ENCODE measurements at places on chromosomes 5 and 9. TPM values are rescaled to one million over a fixed set of nuclear protein-coding genes. Genes with fewer than 3 reads are reported as not detected.

The PCDHGA6 gene
- 8.1 TPM for polyA plus RNA-seq

The ADAMTS13 gene
- polyA plus RNA-seq, result 10.9 TPM

The FBXL17 gene
- polyA plus RNA-seq, result 32.5 TPM

The DHFR gene
- 96.1 TPM for polyA plus RNA-seq

The SLC12A7 gene
- 38.3 TPM for polyA plus RNA-seq

The TSLP gene
- 0.10 TPM for polyA plus RNA-seq

GRCh38 chr5:98121036-98121936 lies 652.2 kb upstream of the RGMB start:
- DNase-seq, result no peak

DNA sequence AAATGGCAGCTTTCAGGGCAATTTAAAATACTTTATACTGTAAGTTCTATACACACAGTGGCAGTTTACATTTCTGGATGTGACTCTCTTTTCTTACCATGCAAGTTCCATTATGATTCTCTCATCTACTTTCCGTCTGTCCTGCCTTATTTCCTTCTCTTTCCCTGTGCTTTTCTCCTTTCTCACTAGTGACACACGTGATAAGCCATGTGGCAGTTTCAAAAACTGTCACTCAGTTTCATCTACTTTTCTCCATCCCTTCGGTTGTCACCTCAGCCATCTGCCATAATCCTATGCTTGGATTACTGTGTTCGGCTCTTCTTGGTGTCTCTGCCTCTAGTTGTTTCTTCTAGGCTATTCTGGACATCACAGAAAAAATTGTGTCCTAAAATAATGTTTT lies 46.8 kb upstream of the ATG10 start:
- DNase-seq, result no peak

DNA sequence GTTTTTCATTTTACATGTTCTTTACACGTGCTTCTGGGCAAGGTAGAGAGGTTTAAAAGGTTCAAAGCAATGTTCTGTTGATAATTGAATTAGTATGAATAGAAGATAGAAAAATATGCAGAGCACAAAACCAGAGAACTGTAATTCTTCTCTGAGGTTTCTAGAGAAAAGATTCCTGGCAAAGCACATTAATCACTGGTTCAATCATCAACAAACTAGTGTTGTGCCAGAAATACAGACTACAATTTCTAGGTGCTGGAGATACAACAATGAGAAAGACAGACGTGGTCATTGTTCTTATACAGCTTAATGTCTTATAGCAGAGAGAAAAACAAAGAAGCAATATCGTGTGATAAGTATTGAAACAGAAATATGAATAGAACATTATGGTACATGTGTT lies 25.5 kb downstream of the MEGF9 start:
- DNase-seq, result no peak

- DNase-seq, result peak; percentile 51
Measured at GRCh38 chr9:91948101-91948596, 1.9 kb downstream of the ROR2 start.

DNA sequence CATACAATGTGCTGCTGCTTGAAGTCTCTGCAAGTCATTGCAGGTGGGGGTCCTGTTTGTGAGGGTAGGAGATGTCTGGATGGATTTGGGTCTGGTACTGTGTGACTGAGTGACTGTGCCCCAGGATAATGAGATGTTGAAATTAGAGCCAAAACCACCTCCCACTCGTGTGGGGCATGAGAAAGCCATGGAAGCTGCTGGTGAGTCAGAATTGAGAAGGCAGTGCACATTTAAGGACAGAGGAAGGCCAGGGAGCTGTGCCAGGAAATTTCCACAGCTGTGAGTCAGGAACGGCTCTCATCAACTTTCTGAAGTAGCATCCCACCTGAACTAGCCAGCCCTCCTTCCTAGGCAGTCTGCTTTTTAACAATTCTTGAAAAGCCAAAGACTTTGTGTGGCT lies 229.8 kb downstream of the DRD1 start:
- no peak for DNase-seq

The FIBCD1 gene
- polyA plus RNA-seq, result 0.08 TPM

DNA sequence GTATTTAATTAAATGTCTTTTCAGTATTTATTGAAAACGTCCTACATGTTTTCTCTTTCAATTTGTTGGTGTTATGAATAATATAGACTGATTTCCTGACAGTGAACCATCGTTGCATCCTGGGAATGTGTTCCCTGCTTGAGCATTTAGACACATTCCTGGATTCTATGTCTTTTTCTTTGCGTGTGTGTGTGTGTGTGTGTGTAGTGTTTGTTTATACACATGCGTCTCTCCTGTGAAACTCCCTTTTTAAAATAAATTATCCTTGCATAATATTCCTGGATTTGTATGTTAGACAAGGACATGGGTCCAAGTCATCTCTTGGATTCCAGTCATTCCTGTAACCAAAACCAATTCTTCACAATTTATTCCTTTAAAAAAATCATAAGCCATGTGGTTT lies 153.4 kb downstream of the HSPA4 start:
- no peak for DNase-seq

- DNase-seq, result no peak
Measured at GRCh38 chr5:31934156-31934555, 240.0 kb downstream of the GOLPH3 start.

- DNase-seq, result no peak
Measured at GRCh38 chr5:168699002-168699401, 119.8 kb upstream of the PANK3 start.

The CCNJL gene
- 8.2 TPM for polyA plus RNA-seq

GRCh38 chr5:10474521-10475075 lies 32.9 kb downstream of the ROPN1L start:
- no peak for DNase-seq

DNA sequence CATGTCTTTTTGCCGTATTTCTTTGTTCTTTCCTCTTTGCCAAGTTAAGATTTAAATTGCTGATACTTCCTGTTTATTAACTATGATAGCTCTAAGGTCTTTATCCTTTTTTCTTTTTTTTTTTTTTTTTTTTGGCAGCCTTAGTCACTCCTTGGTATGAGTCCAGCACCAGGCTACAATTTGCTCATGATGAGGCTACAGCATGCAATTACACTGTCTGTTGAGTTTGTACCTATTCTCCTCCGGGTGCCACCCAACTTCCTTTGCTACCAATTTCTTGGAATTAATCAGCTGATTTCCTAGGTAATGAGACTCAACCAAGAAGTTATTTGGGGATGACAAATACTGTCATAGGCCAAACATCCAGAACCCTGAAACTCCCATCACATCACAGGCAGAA lies 25.5 kb downstream of the ACTL7B start:
- no peak for DNase-seq

- no peak for DNase-seq
Measured at GRCh38 chr5:68419637-68420452, 204.3 kb downstream of the PIK3R1 start.

DNA sequence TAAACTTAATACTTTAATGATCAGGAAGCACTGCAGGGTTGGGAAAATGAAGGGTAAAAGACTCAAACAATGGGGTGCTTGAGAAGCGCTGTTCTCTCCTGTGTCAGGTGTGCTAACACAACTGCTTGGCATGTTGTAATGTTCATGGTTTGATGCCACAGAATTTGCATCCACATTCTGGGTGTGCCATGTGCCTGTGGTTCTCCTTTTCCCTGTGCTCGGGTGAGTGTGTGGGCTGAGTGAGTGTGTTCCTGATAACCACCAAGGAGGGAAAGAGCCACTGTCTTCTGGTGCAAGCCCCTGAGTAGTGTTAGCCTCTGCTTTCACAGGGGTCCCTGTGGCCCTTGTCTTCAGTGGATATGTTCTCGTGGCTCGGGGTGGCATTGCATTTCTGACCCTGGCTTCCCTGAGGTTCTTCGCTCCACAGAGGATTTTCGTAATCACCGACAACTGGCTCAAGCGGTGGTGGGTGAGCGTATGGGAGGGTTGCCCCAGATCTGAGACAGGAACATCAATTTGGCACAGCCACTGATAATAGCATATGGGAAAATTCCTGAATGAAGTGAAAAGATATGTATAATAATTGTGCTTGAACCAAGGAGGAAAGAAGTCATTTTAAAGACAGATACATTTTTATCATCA lies 102.0 kb downstream of the MVB12B start:
- no peak for DNase-seq

- DNase-seq, result no peak
Measured at GRCh38 chr9:129669141-129669718, 3.8 kb downstream of the PRRX2 start.

GRCh38 chr9:125119643-125120286 lies 23.6 kb downstream of the SCAI start:
- DNase-seq, result no peak

DNA sequence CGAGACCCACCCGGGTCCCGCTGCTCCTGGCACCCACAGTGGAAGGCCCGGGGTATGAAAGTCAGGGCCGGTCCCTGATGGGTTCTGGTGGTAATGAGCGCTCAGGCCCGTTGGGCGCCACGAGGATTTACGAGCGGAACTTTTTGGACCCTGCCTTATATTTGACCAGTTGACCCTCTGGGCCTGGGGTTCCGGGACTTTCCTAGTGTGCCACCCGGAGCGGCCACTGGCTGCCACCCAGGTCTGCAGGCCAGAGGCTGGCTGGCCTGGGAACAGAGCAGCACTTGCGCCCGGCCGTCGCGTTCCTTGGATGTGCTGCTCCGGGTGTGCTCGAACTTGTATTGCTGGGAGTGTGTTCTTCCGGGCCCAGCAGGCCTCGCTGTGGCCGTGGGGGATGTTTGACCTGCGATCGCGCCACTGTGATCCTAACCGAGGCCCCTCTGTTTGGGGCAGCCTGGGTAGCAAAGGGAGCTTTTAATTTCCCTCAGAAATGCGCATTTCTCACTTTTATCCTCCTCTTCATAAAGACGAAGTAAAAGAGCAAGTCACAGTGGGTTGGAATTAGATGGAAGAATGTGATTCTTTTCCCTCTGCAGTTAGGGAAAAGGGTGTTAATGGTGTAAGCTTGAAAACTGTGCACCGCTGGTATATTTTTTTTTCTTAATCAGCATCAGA lies 1.2 kb downstream of the F2RL1 start:
- DNase-seq, result no peak

The OR1Q1 gene
- polyA plus RNA-seq, result not detected

DNA sequence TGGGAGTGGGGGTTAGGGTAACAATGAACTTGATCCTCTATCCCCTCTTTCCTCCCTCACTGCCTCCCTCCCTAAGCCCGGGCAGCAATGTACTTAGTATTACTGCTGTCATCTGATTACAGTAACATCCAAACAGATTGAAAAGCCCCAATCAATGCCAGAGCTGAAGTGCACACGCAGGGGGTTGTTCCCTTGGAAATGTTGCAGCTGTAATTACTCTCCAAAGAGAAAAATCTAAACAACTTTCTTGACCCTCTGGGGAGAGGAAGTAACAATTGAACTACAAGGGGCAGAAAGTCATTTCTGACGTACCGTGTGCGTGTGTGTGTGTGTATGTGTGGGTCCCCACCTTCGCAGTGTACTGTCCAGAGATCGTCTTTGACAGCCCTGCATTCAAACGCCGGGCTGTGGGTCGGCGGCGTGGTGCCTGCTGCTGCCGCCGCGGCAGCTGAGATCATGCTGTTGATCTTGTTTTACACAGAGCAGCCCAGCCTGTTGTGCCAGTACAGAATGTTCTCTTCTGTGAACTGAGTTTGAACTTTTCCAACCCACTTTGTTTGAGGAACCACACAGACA lies 66.0 kb upstream of the KLF9 start:
- DNase-seq, result peak; percentile 31

GRCh38 chr5:94748212-94748611 lies 129.7 kb downstream of the SLF1 start:
- DNase-seq, result no peak

GRCh38 chr5:41903382-41903891 lies 707 bp upstream of the RIMOC1 start:
- DNase-seq, result peak; percentile 5

- DNase-seq, result no peak
Measured at GRCh38 chr9:137744632-137745183, 125.9 kb downstream of the EHMT1 start.

GRCh38 chr5:33688066-33688465 lies 203.7 kb downstream of the ADAMTS12 start:
- no peak for DNase-seq

GRCh38 chr5:116629168-116629567 lies 54.5 kb upstream of the SEMA6A start:
- DNase-seq, result no peak

The DDX4 gene
- polyA plus RNA-seq, result 0.12 TPM

DNA sequence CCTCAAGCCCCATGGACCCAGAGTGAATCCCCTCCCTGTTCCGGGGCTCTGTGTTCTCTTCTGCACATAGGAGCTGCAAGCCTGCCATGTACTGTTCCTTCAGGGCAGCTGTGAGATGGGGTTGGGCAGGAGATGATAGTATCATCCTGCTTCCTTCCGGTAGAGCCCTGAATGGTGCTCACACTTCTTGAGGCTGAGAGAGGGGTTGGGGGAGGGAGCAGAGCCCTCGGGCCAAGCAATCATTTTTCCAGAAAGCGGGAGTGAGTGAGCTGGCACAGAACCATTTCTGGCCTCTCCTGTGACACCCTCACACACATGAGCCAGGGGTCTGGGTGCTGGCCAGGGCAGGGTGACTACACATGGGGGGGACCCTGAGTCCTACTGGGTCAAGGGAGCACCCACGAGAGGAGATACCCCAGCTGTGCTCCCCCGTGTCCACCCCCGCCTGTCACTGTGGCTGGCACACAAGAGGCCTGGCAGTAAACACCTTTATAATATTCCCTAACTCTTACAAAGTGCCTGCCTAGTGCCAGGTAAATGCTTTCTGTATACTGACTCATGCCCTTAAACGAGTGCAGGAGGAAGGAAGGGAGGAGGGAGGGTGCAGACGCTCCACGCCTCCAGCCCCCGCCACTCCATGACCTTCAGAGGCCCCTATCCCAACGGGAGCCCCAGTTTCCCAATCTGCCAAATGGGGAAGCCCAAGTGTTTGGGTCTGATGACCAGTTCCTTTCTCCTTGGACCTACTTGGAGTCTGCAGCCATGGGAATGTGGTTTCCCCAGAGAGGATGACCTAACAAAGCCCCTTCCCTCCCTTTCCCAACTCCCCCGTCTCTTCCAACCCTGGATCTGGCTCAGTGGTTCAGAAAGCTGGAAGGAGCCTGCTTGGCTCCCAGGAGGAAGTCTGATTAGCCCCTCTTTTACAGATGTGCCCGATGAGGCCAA lies 15.5 kb downstream of the AKNA start:
- DNase-seq, result no peak

GRCh38 chr9:134699343-134699740 lies 57.7 kb downstream of the COL5A1 start:
- DNase-seq, result no peak

DNA sequence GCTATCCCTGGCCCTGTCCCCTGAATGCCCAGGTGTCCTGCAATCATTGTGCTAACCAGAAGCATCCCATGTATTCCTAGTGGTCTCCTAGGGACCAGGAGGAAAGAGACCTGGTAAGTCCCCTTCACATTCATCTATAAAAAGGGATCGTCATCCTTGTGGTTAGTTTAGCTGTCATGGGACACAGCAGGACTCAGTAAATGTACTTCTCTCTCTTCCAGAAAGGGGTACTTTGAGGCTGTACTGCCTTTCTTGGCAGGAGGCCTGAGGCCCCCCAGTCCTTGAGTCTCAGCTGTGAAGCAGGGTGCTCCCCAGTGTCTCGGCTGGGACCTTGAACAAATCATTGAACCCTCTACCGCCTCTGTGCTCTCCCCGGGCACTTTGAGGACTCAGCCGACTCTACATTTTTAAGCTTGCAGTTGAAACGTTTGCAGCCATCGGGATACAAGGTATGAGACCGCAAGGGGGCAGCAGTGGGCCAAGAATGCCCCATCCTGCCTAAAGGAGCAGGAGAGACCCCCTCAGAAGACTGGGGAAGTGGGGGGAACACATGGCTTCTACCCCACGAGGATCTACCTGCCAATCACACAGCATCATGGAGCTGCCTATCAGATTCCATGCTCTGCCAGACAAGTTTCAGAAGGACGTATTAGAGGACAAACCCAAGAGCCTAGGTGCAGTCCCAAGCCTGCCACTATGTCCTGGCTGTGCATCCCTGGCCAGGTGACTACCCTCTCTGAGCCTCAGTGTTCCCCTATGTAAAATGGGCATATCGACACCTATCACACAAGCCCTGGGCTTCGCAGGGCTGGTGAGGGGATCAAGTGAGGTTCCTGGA lies 2.4 kb upstream of the PHYKPL start:
- DNase-seq, result peak; percentile 62
